ENCODE measurements at places on chromosomes 12 and 14. TPM values are rescaled to one million over a fixed set of nuclear protein-coding genes. Genes with fewer than 3 reads are reported as not detected.
A peak's percentile ranks its signal among the peaks of the same experiment; 100 is the strongest.

KRT6C gene
- total RNA-seq: not detected

GRCh38 chr14:93090826-93091555, 24.7 kb downstream of the ITPK1 start:
- DNase-seq: peak; percentile 52

DDIT3 gene
- total RNA-seq: 17.4 TPM

DNA sequence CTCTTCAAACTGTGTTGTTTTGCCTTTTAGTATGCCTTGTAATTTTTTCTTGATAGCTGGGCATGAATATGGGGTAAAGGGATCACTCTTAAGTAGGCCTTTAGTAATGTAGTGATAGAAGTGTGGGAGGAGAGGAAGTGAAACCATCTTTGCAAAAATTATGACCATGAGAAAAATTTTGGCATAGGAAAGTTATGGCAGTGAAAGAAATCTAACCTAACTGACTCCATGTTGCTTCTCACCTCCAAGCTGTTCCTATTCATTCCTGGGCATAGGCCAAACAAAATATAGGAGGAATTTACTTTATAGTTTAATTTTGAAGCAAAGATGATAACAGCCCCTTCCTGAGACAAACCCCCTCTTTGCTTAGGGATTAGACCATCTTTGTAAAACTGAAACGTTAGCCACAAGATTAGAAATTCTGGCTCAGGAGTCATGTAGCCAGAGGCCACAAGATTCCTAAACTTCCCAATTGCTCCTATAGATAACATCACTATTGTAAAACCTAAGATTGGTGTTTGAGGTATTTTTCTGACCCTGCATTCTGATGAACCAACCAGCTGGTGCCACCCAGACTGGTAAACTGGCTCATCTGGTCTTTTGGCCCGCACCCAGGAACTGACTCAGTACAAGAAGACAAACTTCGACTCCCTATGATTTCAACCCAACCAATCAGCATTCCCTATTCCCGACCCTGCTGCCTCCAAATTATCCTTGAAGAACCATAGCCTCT, 45.8 kb downstream of the CRADD start:
- no peak for DNase-seq

- peak; percentile 89 for DNase-seq
Measured at GRCh38 chr12:47753021-47754001, 5.4 kb downstream of the RAPGEF3 start.

HOXC9 gene
- total RNA-seq: not detected

GRCh38 chr14:104681689-104682074, 7.7 kb upstream of the INF2 start:
- peak; percentile 92 for DNase-seq

DNA sequence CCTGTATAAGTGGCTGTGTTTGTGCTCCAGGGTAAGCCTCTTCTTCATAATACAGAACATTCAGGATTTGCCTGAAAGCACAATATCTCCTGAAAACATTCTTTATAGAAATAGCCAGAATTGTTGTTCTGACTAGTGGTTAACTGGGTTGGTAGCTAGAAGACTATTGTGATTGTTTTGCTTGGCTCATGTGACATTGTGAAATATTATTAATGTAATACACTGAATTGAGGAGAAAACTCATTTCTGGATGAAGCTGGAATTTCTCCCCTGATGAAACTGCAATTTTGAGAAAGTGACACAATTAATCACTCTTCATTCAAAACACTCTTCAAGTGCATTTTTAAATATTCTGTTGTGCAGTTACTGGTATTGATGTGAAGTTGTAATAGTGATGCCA, 172.3 kb upstream of the PTPRQ start:
- DNase-seq: no peak

DNA sequence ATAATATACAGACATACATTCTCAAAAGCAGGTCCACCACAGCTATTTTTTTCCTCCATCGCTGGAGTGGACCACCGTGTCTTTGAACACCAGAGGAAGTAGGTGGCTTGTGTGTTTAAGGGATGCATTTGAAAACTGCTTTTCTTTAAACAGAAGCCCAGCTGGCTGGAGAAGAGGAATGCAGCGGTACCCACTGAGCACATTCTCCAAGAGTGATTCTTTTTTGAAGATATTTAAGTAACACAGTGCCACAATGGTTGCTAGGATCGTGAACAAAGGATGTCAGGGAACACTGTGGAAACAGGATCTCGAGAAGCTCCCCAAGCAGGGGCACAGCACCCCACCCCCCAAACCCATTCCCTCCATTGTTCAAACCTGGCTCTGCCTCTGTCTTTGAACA, 286.6 kb upstream of the PWP1 start:
- DNase-seq: no peak

DNA sequence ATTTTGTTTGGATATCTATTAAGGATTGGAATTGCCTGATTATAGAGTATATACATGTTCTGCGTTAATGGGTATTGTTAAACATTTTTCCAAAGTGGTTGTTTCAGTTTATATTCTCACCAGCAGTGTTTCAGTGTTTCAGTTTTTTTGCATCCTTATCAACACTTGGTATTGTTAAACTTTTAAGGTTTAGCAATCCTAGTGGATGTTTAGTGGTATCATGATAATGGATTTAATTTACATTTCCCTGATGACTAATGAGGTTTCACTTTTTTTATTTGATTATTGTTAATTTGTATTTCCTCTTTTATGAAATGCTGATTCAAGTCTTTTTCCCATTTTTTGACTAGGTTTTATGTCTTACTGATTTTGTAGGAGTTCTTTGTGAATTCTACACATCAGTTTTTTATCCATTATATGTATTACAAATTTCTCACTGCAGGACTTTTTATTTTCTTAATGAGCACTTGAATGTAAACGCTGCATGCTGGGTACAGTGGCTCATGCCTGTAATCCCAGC, 23.7 kb downstream of the YLPM1 start:
- DNase-seq: no peak

REM2 gene
- total RNA-seq: not detected

GRCh38 chr12:124780336-124780735, 83.3 kb downstream of the SCARB1 start:
- DNase-seq: no peak
